Activated CD4-positive, CD25-positive, alpha-beta regulatory T cell treated with anti-CD3 and anti-CD28 coated beads, Interleukin-2, amount 50 U/mL, for 72 hours (primary cell): ENCODE measurements at places on chromosomes 2 and 18.

DNA sequence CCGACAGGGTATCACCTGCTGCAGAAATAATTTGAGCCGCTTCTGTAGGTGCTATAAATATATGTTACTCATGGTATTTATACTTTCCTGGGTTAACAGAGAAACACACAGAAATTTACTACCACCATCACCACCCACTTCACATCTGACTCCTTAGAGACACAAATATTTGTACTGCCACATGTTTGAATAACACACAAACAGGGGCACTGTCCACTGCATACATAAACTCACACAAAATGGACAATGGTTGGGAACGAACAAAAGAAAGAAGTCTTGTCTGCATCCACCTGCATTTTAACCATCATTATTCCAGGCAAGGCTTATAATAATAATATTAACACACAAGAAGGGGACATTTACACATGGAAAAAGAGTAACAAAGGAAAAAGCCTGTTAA is 24.0 kb downstream of the IMMT start:
- no peak for DNase-seq

- DNase-seq: no peak
Observed at GRCh38 chr18:35508746-35509338, 11.1 kb upstream of the INO80C start.

GRCh38 chr18:79952456-79952995 is 1.1 kb upstream of the SLC66A2 start:
- no peak for DNase-seq

DNA sequence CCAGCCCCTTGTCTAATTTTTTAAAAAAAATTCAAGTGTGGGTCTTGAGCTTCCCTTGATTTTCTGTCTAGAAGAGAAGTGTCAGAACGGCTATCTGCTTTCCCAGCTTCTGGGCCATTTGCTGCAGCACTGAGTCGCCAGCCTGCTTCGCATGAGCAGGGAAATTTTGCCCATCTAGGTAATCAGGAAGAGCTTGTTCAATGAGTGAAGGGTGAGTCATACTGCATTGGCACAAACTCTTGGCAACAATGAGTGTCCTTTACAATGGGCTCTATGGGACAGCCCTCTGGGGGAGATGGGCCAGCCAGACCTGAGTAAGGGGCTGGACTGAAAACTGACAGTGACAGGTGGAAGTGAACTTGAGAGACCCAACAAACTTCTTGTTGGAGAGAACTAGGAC is 2.4 kb upstream of the RNF144A start:
- DNase-seq: no peak

DNA sequence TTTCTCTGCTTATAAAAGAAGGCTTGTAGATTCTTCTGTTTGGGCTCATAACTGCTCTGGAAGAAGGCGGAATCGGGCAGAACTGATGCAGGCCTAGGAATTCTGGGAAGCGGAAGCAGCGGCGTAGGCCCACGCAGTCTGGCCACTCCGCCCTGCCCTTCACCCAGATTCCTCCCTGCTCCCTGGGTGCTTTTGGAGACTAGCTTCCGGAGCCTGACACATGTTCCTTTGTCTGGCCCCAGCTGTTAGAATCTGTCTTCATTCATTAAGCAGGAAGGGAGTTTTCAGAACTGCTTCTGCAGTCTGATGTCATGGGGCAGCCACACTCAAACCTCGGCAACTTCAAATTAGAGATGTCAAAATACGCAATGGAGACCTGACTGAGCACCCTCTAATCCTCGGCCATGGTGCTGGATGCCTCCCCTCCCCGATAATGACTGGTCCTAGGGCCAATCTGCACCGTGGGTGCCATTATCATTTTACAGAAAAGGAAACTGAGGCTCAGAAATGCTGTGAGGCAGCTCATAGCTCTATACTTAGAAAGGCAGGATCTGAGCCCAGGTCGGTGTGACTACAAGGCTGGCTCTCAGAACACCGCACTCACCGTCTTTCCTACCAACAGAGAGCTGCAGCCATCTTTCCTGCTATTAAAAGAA is 275.7 kb downstream of the MYCN start:
- DNase-seq: no peak

GRCh38 chr18:13915391-13915790 is at the start of gene MC2R:
TSS of gene MC2R (minus strand) at chr18:13915536. CDS start at chr18:13885518, 30,018 bp downstream.
- DNase-seq: no peak

DNA sequence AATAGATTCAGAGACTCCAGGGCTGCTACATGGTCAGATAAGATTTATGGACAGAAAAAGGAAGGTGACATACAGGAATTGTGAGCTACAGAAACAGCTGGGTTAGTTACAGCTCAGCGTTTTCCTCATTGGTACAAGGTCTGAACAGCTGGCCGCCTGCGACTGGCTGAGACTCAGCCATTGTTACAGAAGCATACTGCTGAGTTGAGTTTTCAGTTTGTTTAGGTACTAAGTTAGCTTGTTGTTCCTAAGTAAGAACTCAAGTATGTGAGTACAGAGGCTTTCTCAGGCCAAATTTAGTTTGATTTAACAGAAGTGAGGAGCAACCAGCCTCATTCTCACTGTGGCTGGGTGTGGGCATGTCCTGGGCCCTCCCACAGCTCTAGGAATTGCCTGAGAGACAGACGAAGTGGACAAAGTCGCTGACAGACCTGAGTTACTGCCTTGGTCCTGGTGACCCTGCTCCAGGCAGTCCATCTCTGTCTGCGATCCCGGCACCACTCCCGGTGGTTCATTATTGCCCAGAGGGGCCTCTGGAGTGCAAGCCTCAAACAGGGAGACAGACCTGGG is 27.8 kb upstream of the RHOB start:
- DNase-seq: no peak

DNA sequence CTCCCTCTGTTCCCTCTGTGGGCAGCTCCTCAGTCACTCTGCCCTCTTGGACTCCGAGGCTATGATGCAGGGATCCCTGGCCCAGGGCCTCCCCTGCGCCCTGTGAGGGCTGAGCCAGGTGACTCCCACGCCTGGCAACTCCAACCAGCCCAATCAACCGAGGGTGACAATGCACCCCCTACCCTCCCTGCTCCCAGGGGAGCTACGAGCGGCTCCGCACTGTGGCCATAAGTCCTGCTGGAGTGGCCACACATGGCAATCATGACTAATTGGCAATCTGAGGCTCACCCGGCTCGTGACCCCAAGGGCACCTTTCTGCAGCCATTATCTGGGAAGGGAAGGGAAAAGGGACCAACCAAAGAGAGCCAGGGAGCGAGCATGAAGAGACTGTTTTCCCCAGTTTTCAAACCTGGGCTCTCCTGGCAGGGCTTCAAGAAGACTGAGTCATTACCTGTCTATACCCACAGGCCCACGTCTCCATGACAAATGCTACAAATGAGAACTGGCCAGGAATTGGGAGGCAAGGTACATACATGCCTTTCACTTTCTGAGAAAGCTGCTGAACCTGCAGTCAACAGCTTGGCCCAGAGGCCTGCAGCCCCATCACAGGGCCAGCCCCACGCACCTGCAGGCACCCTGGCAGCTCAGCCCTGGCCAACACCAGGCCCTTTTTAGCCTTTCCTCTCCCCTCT is 45.1 kb downstream of the RPL31 start:
- no peak for DNase-seq

DNA sequence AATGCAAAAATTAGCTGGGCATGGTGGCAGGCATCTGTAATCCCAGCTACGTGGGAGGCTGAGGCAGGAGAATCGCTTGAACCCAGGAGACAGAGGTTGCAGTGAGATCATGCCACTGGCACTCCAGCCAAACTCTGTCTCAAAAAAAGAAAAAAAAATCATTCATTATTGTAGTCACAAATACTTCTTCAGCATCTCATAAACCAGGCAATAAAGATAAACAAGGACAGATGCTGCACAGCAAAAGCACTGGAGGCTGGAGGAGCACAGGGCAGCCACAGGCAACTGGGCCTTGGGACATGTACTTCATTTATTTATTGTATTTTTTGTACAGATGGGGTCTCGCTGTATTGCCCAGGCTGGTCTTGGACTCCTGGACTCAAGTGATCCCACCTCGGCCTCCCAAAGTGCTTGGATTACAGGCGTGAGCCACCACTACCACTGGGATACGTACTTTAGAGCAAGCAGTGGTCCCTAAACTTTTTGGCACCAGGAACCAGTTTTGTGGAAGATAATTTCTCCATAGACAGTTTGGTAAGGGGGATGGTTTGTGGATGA is 16.8 kb upstream of the MAT2A start:
- no peak for DNase-seq

DNA sequence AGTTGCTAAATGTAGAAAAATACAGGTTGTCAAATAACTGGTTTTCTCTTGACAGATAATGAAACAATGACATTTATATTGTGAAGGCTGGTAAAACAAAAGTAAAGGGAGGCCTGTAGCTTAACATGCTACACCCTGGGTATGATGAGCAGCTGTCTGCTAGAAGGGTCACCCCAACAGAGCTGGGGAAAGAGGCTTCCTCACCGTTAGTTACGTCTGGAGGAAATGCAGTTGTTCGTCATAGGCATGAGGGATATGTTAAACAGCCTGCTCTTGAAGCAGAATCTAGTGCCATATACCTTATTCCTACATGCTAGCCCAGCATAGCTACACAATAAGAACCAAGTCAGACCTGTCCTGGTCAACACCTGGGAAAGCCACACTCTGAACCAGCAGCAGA is 49.9 kb downstream of the LPIN2 start:
- DNase-seq: no peak

GRCh38 chr2:240435948-240436682 is 652 bp downstream of the GPC1 start:
- DNase-seq: peak; percentile 27

- DNase-seq: no peak
Observed at GRCh38 chr18:63477200-63477599, 442 bp downstream of the SERPINB5 start.

GRCh38 chr2:46485002-46485401 is 5.6 kb downstream of the TMEM247 start:
- no peak for DNase-seq

DNA sequence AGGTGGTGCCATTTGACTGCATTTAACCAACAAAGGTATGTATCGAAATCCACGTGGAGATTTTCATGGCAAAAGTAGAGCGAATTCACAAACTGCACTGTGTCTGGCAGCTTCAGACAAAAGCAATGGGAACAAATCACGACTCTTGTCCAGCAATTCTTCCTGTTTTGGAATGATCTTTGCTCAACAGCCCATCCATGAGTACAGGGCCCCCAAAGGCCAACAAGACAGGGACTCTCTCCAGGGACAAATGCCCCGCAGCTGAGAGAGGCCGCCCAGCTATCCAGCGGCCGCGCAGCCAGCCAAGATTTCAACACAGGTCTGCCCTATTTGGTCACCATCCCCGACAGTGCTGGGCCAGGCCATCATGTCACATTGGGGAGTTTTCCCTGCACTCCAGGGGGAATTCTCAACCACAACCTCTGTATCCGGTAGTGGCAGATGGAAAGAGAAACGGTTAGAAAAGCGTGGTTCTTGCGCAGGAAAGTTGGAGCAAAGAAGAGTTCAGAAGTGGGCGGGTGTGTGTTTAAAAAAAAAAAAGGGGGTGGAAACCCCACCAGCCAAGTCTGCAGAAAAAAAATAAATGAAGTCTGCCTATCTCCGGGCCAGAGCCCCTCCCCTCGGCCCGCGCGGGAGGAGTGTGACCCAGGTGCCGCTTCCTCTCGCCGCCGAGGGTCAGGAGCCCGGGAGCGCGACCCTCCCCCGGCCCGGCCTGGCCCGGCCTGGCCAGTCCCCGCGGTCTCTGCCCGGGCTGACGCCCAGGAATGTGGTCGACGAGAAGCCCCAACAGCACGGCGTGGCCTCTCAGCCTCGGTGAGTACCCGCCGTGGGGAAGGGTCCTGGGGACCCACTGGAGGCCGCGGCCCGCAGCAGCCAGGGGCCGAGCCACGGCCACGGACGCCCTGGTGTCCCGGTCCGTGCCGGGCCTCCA is at the start of gene GYPC:
TSS of gene GYPC (plus strand) at position 659 of the 931 bp plus-strand sequence. CDS start at position 765, 106 bp downstream.
- peak; percentile 60 for DNase-seq

DNA sequence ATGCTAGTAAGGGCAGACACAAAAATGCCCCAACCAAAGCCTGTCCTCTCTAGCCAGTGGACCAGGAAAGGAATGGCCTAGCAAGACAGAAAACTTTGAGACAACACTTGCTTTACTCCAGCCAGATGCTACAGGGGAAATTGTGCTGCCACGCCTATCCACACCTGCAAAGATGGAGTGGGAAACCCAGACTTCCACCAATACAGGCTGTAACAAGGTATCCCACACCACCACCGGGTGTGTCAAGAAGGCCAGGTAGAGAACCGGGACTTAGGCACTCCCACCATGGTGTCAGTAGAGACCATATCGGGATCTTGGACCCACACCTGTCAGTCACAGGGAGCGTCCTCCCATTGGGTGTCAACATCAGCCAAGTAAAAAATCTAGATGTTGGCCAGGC is 16.2 kb upstream of the ESPNL start:
- no peak for DNase-seq

GRCh38 chr18:72868585-72869225 is 918 bp upstream of the NETO1 start:
- no peak for DNase-seq

GRCh38 chr18:55247032-55247431 is 287.8 kb upstream of the CCDC68 start:
- DNase-seq: no peak

DNA sequence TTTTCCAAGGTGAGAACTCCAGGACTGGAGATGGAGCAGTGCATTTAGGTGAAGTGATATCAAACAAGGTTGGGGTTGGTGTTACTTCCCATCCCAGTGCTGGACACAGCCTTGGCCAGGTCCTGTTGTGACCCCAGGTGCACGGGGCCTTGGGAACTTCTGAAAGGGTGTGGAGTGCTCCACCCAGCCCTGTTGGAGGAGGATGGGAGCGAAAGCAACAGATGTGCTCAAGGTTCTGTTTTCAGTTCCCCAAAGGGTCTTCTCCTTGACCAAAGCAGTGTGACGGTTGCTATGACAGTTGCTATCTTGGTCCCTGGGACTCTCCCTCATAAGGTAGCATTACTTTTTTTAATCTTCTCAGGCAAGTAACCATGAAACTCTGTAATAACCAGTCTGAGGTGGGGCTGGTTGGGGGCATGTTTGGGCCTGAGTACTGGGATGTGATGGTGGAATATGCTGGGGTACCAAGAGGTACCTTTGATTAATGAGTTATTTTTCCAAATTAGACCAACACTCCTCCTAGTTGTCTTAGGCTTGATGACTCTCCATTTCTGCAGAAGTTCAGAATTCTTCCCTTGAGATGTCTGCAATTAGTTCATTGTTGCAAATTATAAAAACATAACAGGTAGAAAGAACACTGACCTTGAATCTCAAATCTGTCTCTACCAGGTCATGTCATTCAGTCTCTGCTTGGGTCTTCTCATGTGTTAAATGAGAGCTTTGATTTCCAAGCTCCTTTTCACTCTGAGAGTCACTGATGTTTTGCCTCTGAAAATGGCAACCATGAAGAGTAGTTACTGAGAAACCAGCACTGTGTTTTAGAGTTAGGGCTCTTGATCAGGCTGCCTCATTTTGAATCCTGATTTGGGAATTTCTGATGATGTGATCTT is 154.5 kb downstream of the RPIA start:
- no peak for DNase-seq

- no peak for DNase-seq
Observed at GRCh38 chr18:40553029-40553428, 1402.0 kb upstream of the PIK3C3 start.

DNA sequence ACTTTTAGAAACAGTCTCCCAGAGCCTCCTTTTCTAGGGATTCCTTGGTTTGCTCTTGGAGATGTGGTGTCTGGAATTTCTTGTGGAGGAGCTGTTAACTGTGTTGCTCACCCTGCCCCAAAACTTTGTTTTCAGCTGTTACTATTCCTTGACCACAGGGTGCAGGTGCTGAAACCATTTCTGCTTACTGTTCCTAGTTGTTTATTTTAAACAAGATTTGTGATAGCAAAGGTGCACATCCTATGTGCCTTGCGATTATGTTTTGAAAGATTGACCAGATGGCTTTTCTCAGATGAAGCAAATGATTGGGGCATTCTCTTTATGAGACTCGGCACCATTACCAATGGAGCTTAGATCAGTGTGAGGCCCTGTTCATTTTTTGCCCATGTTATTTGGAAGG is 111.2 kb downstream of the RAB3GAP1 start:
- DNase-seq: no peak
